ENCODE measurements at places on chromosomes 7 and 10.

GRCh38 chr10:87706731-87707130, 47.1 kb downstream of the PAPSS2 start:
- no peak for DNase-seq

DNA sequence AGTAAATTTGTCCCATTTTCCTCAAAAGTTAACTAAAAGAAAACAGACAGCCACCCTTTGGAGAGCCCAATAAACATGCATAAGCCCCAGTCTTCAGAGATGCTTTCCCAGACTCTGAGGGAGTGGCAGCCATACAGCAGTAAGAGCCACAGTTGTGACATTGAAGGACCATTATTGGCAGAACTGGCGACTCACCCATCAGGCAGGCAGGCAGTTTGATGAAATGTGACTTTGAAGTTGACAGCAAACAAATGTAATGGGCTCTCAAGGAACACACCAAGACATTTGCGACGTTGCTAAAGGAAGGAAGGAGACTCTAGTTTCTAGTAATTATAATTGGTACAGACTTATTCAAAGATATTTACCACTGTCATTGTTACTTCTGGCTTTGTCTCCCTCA, 287.5 kb upstream of the PHYHIPL start:
- no peak for DNase-seq

DNA sequence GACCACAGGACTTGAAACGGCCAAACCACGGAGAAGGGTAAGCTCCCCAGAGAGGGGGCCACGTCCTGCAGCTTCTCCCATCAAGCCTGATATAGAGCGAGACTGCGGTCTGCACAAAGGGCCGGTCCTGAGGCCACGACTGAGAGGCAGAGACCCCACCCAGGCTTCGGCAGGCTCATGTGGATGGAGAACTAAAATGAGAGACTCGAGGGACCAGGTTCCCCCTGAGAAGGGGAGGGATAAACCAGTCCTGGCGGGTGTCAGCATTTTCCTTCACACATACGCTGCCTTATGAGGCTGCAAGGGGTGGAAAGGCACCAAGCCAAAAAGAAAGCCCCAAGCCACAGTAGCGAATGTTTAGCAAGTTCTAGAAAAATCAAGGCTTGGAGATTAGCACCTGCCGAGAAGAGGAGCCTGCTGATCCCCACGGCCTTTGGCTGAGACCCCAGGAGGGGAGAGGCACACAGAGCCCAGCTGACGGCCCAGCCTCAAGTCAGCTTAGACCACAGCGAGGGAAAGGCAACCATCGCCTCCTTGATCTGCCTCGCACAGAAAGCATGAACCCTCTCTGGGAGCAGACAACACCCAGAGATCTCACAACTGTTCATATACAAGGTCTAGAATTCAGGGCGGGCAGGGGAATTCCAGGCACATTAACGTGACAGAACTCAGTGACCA, 92.6 kb upstream of the RNF32 start:
- no peak for DNase-seq

GRCh38 chr10:87635498-87636312, 24.0 kb upstream of the PAPSS2 start:
- DNase-seq, result peak; percentile 30

GRCh38 chr10:95290461-95291364, at the start of gene PDLIM1:
Gene PDLIM1 (minus strand): TSS chr10:95291003. CDS start chr10:95290915, 88 bp downstream.
- DNase-seq, result no peak

DNA sequence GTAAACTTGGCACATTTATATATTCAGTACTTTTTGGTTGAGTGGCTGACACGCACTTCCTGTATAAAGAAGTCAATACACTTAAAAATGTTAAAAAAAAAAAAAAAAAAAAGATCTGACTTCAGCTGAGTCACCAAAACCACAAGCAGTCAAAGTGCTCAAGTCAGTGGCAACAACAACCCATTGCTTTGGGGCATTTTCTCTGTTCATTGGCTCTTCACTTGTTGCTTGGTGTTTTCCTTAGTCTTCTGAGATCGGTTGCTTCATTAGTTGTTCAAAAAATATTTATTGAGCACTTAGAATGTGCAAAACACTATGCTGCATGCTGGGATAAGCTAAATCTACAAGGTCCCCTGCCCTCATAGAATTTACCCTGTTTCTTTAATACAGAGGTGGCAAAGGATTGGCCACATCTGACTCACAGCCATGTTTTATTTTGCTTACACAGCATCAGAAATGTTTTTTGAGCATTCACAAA, 63.7 kb downstream of the ZNRF2 start:
- peak; percentile 21 for DNase-seq

DNA sequence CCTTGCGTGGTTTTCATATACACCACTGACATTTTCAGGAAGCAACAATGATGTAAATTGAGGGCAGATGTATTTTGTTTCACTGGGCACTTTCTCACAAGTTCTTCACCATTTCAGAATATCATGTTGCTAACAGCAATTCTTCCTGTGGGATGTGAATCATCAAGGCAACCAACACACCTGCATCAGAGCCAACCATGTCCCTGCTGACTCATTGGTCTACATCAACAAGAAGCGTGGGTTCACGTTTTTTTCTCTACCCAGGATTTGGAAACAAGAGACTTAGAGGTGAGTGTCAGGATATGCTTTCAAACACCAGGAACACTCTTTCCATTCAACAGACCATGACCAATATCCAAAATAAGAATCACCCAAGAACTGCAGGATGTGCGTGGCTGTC, 203.9 kb downstream of the TEX36 start:
- DNase-seq, result no peak

DNA sequence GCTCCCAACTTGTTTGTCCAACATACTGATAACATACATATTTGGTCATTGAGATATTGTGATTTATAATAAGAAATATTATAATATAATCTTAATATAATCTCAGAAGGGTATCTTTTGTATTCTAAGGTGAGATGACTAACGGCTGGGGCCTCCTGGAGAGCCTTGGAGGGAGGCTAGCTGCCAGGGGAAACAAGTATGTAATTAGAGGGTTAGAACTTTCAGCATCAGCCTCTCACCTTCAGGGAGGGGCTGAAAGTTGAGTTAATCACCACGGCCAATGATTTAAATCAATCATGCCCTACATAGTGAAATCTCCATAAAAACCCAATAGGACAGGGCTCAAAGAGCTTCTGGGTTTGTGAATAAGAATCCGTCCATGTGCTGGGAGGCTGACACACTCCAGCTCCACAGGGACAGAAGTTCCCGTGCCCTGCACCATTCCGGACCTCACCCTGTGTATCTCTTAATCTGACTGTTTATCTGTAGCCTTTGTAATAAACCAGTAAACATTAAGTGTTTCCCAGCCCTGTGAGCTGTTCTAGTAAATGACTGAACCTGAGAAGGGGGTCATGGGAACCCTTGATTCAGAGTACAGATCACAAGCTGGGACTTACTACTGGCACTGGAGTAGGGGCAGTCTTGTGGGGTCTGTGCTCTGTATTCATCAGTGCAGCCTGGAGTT, 86.3 kb upstream of the STEAP1B start:
- no peak for DNase-seq

- no peak for DNase-seq
Observed at GRCh38 chr7:27106901-27107240, 4.4 kb upstream of the HOXA2 start.

DNA sequence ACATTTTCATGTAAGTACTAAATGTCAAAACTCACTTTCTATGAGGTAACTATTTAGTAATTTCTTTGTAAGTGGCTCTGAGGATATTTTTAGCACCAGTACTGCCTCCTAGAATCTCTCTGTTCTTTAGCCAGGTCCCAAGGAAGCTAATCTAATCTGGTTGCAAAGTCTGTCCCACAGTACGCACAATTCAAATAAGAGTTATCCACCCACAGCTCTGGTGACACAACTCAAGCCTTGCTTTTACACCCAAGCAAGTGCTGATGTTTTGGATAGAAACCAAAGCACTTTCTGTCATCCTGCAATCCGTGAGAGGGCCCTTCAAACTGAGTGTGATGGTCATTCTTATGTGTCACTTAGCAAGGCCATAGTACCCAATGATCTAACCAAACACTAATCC, 14.5 kb downstream of the GIMAP5 start:
- DNase-seq, result no peak

DNA sequence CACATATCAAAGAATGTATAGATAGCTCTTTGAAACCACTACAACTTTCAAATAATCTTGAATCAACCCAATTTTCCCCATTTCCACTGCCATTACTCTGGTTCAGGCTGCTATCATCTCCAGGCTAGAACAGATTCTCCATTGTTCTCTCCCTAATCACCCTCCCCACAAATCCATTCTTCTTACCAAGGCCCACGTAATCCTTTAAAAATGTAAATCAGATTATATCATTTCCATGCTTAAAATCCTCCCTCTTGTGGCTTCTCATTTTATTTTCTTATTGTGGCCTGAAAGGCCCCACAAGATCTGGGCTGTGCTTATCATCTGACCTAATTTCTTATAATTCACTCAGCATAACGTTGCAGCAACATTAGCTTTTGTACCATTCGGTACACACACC, 3.0 kb upstream of the PON1 start:
- no peak for DNase-seq

GRCh38 chr7:48938539-48939295, 14.4 kb downstream of the CDC14C start:
- DNase-seq, result no peak

- peak; percentile 67 for DNase-seq
Observed at GRCh38 chr7:117119192-117119924, 166.1 kb downstream of the ST7 start.

DNA sequence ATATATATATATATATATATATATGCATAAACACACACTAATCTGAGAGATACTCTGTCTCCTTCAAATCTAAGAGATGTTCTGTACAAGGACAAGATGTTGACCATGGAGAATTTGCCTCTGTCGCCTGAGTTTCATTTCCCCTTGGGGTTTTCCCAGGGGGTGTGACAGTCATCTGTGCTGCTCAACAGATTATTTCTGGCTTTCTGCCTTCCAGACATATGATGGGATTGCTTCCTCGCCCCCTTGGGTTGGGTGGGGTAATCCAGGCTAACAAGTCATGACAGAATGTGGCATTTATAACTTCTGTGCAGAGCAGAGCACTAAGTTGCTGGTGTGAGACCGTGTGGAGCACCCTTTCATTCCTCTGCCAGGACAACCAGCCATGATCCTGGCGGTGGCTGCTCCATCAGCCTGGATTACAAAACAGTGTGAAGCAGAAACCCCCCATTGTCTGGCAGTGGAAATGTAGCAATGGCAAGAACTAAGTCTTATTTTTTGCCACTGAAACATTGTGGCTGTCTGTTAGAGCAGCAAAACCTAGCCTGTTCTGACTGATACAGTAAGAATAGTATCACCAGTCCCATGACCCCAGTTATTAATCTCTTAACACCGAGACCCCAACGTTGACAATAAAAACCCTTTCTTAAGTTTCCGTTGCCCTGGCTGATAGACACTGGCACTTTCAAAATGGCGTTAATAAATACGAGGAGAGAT, 13.7 kb upstream of the USP6NL start:
- no peak for DNase-seq
